Stimulated activated CD8-positive, alpha-beta memory T cell treated with anti-CD3 and anti-CD28 coated beads, Interleukin-7, amount 100 ng/mL, for 1 hour (primary cell): ENCODE measurements at places on chromosomes 1 and 21.

DNA sequence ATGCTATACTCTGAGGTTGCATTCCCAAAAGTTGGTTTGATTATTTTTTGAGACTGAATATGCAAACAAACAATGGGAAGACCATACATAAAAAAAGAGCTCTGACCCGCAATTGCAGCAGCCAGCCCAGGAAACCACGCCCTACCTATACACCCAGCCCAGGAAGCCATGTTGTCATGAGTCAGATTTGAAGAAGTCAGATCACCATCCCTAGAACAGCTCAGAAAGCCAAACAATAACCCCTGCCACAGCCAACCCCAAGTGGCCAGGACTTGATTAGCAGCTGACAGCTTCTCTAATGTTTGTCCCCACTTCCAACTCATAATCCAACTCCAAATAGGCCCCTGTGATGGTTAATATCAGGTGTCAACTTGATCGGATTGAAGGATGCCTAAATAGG, 621.9 kb downstream of the NPHP4 start:
- no peak for DNase-seq

DNA sequence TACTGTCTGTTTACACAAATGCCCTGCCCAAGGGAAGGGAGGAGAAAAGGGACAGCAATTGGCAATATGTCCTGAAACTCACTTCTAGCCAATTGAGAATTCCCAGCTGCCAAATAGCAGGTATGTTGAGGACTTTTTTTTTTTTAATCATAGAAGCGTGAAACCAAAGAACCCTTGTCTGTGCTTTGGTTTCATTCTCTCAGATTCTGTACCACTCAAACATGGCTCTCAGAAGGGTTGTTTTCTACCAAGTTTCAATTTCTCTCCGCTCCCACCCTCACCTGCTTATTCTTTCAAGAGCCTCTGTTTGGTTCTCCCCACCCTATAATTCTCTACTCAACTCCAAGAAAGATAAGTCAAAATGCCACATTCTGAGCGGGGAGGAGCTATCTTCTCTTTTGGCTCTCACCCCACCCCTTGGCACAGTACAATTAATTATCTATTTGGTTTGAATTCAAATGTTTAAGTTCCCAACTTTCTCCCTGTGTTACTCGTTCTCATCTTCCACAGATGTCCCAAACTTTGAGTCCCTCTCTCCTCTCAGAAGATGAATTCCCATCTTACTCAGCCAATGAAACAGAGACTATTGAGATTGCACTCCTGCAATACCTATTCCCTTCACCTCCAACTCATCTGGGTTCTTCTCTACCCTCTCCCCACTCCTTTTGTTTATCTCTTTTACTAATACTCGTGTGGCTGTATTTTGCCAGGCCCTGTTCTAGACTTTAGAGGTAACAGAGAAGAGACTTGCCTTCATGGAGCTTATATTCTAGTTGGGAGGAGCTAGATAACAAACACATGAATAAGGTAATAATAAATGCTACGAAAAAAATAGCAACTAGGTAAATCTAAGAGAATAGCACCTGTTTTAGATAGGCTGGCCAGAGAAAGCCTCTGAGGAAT, 3.9 kb upstream of the TP53BP2 start:
- DNase-seq, result no peak

DNA sequence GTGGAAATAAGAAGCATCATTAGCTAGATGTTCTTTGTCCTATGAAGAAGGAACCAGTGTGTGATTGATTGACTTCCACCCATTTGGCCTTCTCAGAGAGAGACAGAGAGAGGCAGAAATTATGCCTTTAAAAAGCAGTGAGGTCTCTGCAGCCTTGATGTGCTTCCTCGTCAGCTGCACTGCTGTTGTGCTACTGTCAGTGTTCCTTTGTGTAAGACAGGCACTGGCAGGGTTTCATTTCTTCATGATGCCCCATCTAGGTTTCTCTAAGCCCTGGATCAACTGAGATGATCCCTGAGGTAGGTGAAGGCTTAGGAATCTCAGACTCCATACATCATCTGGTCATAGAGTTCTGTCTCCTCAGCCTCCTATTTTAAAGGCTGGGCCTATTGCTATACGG, 34.9 kb downstream of the GPR3 start:
- no peak for DNase-seq

DNA sequence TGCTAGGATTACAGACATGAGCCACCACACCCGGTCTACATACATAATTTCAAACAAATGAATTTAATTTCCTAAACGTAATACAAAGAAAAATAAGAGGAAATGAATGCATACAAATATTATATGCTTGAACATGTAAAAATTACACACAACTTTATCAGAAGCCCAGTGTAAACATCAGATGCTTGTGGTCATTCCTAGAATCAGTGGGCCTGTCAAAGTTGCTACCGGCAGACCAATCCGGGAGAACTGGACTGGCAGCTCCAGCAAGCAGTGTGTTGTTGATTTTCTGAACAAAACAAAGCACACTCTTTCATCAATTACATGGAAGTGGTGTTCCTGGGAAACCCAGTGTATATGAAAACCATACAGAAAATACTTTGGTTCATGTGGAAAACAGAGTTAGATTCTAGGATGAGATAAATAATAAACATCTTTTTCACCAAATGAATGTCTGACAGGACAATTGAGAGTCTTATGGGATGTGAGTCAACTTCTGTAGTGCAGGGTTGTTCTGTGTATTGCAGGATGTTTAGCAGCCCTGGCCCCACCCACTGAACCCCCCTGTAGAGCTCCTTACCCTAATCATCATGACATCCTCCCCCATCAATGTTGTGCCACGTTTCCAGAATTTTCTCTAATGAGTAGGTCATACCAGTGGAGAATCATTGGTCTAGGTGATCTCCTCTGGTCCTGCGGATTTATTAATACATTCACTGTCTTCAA, 33.8 kb downstream of the MFSD2A start:
- DNase-seq, result no peak

GRCh38 chr1:212109728-212110127, 74.2 kb downstream of the DTL start:
- no peak for DNase-seq

- no peak for DNase-seq
Observed at GRCh38 chr1:54338464-54338863, 67.7 kb downstream of the SSBP3 start.

- DNase-seq, result no peak
Observed at GRCh38 chr1:101089613-101090338, 64.2 kb upstream of the DPH5 start.

- no peak for DNase-seq
Observed at GRCh38 chr1:2535455-2535854, 5.4 kb upstream of the HES5 start.

GRCh38 chr1:209926045-209926444, 12.0 kb upstream of the SYT14 start:
- DNase-seq, result no peak

DNA sequence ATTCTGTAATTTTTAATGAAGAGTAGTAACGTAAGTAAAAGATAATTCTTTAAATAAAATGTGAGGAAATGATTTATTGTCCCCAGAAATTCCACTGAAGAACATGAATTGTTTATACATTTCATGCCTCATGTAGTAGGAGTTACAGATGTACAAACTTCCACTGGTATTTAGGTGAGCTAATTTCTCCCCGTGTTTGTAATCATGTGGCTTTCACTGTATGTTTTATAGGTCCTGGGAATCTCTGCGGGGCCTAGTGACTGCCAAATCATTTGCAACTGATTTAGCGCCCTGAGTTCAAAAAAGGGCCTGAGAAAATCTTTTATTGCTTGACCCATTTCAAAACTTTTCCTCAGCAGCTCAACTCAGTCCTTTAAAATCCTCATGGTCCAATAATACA, 30.5 kb upstream of the FASLG start:
- DNase-seq, result no peak

DNA sequence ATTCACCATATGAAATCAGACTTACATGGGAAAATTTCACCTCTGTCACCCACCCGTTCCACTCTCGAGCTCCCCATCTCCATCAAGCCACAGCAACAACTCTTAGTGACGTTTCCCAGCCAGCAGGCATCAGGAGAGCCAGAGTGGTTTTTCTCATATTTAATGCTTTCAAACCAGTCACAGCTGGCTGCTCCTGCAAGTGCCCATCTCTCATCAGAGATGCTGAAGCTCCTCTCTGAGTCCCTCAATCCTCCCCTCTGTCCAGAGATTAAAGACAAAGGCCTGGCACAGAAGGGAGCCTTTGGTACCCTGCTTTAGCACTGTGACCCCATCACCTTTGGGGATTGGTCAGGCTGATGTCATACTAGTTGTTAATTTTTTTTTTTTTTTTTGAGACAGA, 277.3 kb downstream of the DNM3 start:
- no peak for DNase-seq

DNA sequence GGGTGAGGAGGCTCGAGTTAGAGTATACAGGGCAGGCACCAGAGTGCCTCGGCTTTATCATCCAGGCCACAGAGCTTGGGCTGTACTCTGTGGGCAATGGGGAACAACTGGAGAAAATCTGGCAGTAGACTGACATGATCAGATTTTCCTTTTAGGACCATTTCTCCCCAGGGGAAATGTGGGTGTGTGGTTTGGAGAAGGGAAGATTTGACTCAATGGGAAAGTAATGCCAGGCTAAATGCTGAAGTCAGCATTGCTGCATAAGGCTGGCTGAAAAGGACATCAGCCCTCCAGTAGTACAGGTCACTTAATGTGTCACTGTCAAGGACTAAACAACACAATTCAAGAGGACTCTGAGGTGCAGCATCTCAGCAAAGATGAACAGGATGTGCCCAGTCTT, 5.0 kb downstream of the FYB2 start:
- no peak for DNase-seq

DNA sequence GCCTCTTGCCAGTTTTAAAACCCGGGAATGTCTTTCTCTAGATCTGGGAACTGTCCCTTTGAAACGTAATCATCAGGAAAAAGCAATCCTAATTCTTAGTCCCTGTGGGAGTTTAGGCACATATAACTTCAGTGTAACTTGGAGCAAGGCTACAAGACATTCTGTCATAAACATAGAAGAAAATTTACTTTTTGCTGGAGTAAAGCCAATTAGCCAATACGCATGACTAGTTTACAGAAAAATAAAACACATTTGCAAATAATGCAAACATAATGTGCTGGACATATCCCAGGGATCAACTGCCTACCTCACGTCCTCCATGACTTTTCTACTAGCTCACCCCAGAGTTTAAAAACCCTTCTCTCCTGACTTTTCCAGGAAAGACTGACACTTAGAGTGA, 970.6 kb downstream of the MRPL39 start:
- no peak for DNase-seq

DNA sequence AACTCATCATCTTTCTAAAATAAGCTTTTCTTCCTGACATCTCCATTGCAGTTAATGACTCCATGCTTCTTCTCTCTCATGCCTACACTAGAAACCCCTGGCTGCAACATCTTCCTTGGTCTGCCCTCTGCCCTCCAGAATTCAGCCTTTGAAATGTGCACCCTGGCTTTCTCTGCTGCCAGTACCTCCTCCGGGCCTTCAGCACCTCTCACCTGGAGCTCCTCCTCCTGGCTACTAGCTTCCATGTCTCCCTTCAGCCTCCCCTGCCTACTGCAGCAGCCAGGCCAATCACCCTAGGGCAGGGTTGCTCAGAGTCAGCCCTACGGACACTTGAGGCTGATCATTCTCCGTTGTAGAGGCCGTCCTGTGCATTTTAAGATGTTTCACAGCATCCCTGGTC, 18.3 kb downstream of the SUSD4 start:
- no peak for DNase-seq

DNA sequence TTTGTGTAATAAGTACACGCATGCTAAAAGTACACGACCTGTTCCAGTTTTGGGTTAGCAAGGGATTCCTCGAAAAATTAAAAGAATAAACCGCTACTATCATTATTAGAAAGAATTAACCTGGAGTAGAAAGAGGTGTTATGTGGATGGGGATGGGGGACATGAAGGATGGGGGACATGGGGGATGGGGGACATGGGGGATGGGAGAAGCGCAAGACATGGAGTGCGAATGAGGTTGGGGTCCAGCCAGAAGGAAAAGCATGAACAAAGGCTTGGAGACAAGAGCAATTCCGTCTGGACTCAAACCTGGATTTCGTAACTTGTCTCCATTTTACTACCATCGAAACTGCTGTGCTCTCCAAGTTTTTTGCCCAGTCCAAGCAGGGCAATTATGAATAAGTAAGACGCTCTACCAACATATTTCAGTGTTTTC, 591 bp upstream of the KDM1A start:
- no peak for DNase-seq
